ENCODE measurements at places on chromosomes 16 and 17.

GRCh38 chr16:49554681-49555080, 181.1 kb downstream of the C16orf78 start:
- DNase-seq: no peak

- peak; percentile 62 for DNase-seq
Observed at GRCh38 chr16:8869212-8869987, 594 bp upstream of the CARHSP1 start.

- no peak for DNase-seq
Observed at GRCh38 chr17:31111183-31111582, 16.4 kb downstream of the NF1 start.

DNA sequence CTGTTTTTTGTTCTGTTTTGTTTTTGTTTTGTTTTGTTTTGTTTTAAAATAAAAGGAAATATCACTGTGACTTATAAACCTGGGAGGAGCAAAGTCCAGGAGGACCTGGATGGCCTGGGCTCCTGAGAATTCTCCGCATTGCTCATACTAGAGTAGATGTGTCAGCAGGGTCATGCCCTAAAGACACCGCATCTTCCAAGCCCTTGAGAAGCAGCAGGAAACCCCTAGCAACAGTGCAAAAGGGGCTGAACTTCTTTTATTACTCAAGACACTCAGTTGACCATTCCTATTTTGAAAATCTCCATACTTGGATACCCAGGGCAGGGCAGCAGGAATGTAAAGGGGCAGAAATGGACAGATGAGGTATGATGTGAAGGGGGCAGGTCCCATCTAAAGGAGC, 51.8 kb downstream of the SYT17 start:
- no peak for DNase-seq

- no peak for DNase-seq
Observed at GRCh38 chr16:21097151-21097550, 53.5 kb downstream of the DNAH3 start.

DNA sequence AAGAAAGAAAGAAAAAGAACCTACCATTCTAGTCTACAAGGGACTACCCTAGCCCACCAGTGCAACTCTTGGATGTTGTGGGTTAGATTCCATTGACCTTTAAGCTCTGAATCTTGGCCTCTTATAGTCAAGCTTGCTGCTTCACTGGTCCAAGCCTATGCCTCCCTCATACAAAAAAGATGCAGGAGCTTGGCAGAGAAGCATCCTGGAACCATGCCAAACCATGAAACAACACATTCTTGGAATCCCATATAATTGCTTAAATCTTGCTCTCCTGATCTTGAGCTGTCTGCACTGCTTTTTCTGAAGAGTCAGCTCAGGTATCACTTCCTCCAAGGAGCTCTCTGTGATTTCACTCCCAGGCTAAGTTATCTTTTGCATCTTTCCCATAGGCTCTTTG, 117.9 kb upstream of the GPR139 start:
- no peak for DNase-seq

GRCh38 chr16:80015566-80015965, 415.0 kb upstream of the MAF start:
- DNase-seq: no peak

- no peak for DNase-seq
Observed at GRCh38 chr17:69732272-69732918, 317.9 kb downstream of the MAP2K6 start.

Measured in hematopoietic multipotent progenitor cell treated with erythropoietin and hydrocortisone succinate and interleukin-3 and kit ligand, for 4 days (in vitro differentiated cells).